Eye (tissue), 1 donor: ENCODE measurements at places on chromosomes 7 and 10.

- DNase-seq = no peak
Observed at GRCh38 chr7:34107276-34107675, 201.9 kb downstream of the BMPER start.

DNA sequence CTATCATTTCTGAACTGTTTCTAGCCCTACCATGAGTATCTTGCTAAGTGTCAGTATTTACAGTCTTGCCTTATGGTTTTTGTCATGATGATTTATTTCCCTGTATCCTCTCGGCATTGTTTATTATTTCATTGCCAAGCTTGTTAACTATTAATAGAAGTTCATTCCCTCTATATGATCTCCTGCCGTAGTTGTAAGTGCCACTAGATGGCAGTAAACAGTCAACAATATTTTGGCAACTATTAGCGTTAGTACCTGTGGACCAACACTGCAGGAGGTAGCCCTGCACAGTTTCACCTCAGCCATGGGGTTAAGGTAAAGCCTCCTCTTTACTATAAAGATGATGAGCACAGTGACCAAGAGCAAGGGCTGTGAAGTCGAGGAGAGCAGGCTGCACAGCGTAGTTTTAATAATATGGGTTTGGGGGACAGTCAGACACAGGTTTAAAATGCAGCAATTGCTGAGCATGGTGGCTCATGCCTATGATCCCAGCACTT, 26.1 kb upstream of the CCNJ start:
- DNase-seq = peak; percentile 82

GRCh38 chr10:113000442-113000841, 50.4 kb downstream of the TCF7L2 start:
- DNase-seq = no peak

DNA sequence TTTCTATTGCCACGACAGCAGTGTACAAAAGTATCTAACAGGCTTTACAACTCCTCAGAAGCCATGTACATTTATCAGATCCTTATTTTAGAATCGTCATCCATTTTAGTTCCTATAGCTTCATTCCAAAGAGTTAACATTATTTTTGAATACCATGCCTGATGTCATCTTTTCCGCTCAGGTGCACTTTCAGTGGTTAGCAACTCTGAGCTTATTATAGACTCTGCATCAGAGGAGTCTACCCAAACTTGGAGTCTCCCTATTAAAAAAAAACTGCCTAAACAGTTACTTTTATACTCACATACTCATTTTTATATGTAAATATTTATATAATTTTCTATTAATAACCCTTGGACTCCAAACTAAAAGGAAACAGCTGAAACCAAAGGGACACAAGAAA, 31.6 kb upstream of the PRSS37 start:
- DNase-seq = no peak

DNA sequence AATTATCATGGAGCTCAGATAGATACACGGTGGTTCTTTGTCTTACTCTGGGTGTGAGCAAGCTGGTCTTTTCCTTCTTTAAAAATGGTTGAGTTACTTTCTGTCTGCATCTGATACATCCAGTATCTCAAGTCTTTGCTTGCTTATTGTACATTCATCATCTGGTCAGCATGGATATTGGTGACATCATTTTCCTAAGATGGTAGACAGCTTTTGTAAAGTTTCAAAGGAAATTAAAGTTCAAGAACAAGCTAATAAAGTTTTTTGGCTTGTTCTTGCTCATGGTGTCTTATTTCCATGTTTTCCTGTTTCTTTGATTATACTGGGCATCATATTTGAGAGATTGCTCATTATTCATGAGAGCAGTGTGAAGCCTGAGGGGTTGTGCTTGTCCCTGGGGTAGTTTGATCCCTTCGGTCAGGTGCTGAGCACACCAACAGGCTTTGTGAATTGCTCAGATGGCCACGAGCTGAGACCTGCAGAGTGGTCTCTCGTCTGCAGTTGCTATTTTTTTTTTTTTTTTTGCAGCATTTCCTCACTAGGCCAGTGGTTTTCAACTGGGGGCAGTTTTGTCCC, 38.5 kb downstream of the MGMT start:
- DNase-seq = no peak

DNA sequence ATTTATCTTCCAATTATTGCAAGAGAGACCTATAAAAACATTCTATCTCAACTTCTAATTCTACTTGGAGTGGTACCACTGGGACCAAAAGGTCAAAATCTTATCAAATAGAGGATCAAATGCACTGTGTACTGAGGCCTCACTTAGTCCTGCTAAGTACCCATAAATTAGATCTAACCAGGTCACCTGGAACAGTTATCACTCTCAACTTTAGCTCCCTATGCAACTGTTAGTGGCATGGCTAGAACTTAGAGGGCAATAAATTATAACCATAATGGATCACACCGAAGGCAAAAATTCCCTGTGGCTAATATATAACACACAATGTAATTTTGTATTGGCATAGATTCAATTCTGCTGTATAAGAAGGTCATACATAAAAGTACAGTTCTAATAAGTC, 428.9 kb downstream of the PCDH15 start:
- DNase-seq = no peak

DNA sequence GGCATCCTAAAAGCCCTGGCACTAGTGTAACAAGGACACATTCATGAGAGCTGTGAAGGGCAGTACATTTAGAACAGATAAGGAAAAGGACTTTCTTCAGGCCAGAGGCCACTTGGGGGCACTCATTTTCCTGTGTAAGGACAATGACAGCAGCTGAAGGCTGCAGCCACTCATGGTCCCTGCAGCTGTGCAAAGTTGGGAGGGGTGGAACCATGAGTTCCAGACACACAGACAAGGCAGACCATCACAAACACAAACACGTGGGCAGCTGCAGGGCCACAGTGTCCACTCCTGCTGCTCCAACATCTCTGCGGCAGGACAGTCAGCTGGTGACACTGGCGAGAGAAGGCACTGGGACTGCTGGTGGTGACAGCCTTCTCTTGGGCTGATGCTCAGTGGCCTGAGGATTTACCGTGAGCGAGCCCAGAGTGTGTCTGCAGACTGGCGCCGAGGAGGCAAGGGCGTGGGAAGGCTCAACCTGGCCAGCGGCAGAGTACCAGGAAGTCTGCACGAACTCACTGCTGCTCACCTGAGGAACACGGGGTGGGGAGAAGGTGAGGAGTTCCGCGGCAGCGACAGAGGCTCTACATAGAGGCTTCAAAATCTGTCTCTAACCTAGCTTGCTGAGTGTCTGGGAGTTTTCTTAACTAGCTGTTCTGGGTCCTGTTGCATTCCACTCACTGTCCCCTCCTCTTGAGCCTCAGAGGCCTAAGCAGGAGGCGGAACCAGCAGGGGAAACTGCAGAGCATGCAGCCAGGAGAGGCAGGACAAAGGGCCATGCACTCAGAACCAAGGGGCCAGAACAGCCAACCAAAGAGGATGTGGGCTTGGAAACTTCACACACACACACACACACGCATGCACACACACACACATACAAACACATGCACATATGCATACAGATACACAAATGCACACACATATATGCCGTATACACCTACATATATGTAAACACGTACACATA, 76.5 kb upstream of the DDC start:
- peak; percentile 51 for DNase-seq

- DNase-seq = no peak
Observed at GRCh38 chr7:130127821-130128317, 57.5 kb downstream of the KLHDC10 start.

- no peak for DNase-seq
Observed at GRCh38 chr10:71746344-71747037, 26.8 kb downstream of the VSIR start.

DNA sequence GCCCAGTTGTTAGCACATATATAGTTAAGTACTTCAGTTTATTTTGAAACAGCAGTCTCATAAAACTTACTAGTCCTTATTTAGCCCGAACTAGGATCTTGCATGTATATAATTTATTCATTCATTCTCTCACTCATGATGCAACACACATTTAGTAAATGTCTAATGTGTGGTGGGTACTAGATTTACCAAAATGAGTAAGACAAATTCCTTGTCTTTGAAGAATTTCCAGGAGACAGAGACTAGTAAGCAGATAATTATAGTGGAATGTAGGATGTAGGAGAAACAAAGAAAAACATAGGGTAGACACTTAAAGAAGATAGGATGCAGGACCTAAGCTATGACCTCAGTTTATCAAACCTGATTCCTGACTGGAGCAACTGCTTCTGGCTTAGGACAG, 120.2 kb upstream of the AMPH start:
- no peak for DNase-seq

DNA sequence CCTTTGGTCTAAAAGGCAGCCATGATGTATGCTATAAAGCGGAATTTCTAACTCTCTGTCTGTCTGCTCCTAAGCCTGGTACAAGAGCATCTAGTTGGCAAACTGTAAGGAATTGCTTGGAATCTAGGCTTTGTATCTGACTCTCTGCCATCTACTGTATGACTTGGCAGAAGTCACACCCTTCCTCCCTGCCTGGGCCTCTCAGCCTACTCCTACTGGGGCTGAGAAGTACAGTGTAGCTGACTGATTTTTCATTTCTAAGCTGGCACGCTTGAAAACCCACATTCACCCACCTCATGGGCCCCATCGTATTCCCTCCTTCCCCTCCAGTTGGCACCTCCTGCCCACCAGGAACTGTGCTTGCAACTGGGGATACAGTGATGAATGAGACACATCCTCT, 435.2 kb downstream of the PLXNA4 start:
- DNase-seq = no peak

GRCh38 chr10:111354859-111355258, 278.0 kb downstream of the ADRA2A start:
- DNase-seq = no peak

DNA sequence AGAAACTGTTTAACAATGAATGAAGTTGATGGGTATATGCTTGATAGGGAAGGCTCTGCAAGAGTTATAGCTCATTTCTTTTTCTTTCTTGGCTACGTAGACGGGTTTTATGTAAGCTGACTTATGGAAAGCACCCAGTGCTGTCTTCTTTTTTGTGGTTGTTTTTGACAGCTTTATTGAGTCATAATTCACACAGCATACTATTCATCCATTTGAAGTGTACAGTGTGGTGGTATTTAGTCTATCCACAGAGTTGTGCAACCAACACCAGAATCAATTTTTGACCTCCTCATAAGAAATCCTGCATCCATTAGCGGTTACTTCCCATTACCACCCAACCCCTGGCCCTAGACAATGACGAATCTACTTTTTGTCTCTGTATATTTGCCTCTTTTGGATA, 240.6 kb upstream of the KIAA1217 start:
- DNase-seq = no peak

- no peak for DNase-seq
Observed at GRCh38 chr7:132503415-132503814, 72.9 kb downstream of the PLXNA4 start.

DNA sequence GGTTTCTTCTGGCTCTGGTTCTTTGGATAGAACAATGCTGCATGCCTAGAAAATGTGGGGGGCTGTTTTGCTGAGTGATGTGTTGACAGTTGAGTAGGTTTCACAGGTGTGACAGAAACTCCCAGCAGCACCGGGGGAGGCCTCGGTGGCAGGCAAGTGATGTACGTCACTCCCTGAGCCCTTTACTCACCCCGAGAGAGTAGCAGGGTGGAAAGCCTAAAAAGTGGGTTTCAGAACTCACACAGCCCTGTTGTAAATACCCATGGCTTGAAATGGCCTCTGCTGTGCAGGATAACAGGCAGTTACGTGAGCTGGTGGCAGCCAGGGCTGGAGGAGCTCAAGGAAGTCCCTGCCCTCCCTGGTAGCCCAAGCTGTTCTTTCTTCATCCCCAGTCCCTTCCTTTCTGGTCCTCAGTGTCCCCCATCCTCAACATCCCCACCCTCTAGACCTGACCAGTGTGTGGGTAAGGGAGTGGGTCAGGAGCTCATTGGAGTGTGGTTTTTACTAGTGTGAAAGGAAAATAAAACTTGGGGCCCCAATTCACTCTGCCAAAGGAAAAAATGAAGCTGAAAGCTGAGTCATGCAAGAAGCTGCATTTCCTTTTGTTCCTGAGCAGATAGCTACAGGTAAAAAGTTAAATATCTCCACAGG, 258.1 kb downstream of the STK31 start:
- no peak for DNase-seq

DNA sequence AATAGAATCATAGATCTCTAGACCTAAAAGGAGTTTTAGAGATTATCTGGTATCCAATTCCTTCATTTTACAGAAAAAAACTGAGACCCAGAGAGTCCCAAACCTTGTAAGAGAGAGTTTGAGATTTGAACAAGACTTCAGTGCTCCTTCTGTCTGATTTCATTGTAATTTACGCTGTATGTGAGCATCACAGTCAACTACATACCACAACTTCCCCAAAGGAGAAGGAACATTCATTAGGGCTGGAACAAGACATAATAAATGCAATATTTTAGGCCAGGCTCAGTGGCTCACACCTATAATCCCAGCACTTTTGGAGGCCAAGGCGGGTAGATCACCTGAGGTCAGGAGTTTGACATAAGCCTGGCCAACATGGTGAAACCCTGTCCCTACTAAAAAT, 17.3 kb upstream of the PRKAR2B start:
- DNase-seq = no peak

DNA sequence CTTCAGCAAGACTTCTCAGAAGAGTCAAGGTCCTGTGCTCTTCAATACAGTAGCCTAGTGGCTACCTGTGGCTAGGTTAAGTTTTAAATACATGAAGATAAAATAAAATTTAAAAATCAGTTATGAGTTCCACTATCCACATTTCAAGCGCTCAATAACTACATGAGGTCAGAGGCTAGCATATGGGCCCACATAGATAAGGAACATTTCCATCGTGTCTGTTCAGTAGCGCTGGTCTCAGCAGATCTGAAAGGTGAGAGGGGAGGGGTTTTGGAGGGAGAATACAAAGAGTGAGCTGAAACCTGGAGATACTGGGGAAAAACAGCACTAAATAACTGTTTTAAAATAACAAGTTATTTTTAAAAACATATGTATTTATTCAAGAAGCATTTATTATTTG, 219.0 kb downstream of the TRIL start:
- DNase-seq = no peak

GRCh38 chr10:1241973-1242935, 186.1 kb downstream of the WDR37 start:
- no peak for DNase-seq

DNA sequence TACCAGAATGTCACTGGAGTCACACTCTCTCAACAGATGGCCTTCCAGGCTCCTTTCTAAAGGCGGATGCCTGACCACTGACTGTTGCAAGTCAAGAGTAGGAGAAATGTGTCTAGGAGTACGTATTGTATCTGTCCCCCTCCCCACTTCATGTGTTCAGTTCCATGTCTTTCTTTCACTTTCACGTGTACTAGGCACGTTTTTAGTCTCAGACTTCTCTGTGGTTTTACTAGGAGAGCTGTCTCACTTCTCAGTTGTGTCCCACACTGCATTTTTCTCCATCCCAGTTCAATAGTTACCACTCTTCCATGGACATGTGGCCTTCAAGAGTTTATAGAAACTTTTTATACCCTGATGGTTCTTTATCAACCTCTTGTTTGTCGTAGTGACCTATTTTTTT, 893.0 kb downstream of the NRG3 start:
- DNase-seq = no peak

- DNase-seq = no peak
Observed at GRCh38 chr10:115801992-115802391, 471.0 kb downstream of the GFRA1 start.

- DNase-seq = no peak
Observed at GRCh38 chr10:112746329-112746728, 203.7 kb upstream of the TCF7L2 start.
